Psoas muscle (tissue), 8 donors: ENCODE measurements at places on chromosomes 1 and 21. TPM values are rescaled to one million over a fixed set of nuclear protein-coding genes. Genes with fewer than 3 reads are reported as not detected.

CELA2B gene
- 0.36 TPM for total RNA-seq

SYTL1 gene
- 0.83 TPM for total RNA-seq

COL16A1 gene
- total RNA-seq = 8.8 TPM

WNT3A gene
- total RNA-seq = not detected

HES4 gene
- 12.9 TPM for total RNA-seq

FAM151A gene
- total RNA-seq = not detected

LCE1C gene
- total RNA-seq = not detected

IL19 gene
- total RNA-seq = not detected

TTF2 gene
- 17.0 TPM for total RNA-seq

CASQ1 gene
- 399 TPM for total RNA-seq

CFAP107 gene
- not detected for total RNA-seq
